Jurkat, Clone E6-1 (cell line): ENCODE measurements at places on chromosomes 4 and X.

- no peak for DNase-seq
Measured at GRCh38 chr4:150250293-150250997, 172.2 kb downstream of the DCLK2 start.

GRCh38 chr4:108586778-108587177, 33.6 kb upstream of the RPL34 start:
- DNase-seq: no peak

DNA sequence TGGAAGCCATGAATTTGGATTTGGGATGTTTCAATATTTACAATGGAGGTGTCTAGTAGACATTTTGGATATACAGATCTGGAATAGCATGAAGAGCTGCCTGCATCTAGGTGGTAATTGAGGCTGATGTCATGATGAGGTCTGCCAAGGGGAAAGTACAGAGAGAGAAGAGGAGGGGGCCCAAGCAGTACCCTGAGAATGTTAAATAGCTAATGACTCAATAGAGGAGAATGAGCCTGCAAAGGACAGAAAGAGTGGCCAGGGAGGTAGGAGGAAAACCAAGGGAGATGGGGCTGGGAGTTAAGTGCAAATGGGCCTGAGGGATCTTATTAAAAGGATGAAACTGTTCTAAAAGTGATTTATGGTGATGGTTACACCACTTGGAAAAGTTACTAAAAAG, 182.2 kb upstream of the KIT start:
- no peak for DNase-seq

GRCh38 chrX:25976683-25977310, 161.3 kb upstream of the MAGEB18 start:
- DNase-seq: no peak

DNA sequence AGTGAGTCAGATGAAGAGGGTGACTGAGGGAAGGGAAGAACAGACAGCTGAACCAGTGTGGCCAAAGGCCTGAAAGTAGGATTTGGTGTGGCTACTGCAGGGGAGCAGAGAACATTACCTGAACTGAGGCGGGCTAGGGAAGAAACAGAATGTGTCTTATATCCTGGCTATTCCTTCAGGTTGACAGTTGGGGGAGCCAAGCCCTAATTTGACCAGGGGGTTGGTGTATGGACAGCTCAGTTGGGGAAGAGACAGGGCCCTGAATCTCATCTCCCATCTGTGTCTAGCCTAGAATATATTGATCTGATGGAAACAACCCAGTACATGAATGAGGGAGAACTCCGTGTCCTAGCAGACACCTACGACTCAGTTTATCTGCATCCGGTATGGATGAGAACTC, 4.2 kb downstream of the HDAC6 start:
- DNase-seq: no peak
